ENCODE measurements at places on chromosomes 5 and 9.

GRCh38 chr5:108730617-108731340 is 16.9 kb upstream of the FER start:
- DNase-seq, result no peak

DNA sequence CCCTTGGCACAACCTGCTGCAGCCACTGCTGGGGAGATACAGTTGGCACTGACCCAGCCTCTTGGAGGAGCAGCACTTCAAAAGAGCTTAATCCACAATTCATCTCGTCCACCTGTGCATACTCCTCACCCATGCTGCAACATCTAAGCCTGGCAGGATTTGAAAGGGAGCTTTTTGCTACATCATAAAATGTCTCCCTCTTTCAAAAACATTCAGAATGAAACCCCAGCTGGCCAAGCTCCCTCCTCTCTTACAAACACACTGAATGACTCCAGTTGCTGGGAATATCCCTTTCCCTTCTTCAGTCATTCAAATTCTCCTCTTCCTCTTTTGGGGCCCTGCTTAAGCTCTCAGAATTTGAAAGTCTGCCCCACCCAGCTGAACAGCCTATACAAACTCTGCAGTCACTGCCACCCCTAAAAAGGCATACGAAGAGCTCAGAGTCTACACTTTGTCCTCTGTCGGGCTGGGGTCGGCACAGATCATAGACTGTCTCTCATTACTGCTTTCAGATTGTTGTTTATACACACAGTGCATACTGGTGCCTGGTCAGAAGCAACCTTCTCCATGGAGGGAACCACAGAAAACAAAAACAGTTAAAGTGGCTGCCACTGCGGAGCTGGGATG is 8.8 kb upstream of the C5orf15 start:
- no peak for DNase-seq

GRCh38 chr9:95773053-95773418 is 102.5 kb upstream of the ERCC6L2 start:
- DNase-seq, result no peak

GRCh38 chr5:154244476-154244875 is 53.9 kb downstream of the GALNT10 start:
- DNase-seq, result no peak

GRCh38 chr9:19998823-19999455 is 210.1 kb upstream of the SLC24A2 start:
- DNase-seq, result peak; percentile 52

- peak; percentile 76 for DNase-seq
Observed at GRCh38 chr5:151706906-151707305, 20.2 kb upstream of the SPARC start.

DNA sequence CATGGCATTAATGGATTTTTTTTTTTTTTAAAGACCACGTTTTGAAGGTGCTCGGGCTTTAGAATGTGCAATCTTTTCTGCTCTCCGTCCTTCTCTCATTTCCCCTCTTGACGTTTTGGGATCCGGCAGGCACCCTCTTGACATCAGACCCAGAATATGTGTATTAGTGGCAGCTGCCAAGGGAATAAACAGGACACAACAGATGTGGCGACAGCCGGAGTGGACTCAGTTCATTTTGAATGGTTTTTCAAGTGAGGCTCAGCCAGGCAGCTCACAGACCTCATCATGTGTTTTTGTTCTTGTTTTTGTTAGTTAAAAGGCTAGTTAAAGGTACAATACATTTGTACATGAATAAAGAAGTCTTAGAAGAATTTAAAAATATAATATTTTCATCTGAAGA is 365.0 kb upstream of the SEMA6A start:
- DNase-seq, result no peak

DNA sequence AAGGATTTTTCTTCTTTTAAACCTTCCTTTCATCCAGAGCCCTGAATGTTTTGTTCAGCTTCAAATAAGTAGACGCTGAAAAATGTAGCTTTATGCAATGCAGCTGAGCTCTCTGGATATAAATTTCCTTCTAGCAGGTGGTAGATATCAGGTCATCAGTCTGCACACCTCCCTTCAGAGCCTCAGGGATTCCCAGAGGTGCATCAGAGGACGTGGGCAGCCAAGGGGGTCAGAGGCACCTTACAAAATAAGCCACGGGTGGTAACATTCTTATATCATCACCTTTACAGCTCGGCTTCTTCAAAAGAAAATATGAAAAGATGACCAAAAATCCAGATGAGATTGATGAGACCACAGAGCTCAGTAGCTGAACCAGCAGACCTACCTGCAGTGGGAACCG is 19.3 kb downstream of the MOCS2 start:
- no peak for DNase-seq

DNA sequence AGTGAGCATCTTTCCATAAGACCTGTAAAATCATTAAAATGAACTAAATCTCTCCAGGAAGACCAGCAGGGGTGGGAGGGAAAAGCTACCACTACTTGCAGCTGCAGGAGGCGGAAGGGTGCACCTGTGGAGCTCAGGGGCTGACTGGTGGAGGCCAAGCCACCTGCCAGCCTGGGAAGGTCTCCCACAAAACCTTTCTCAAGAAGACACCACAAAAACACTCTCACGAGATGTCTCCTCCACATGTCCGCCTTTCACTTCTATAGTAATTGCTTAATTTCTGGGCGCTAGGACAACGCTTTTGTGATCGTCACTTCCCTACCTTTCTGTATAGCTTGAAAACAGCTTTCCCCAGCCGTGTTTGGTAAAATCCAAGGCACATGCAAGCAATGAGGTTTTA is 114.4 kb downstream of the ROR2 start:
- DNase-seq, result no peak

- DNase-seq, result no peak
Observed at GRCh38 chr5:123214193-123214592, 125.2 kb downstream of the PRDM6 start.

DNA sequence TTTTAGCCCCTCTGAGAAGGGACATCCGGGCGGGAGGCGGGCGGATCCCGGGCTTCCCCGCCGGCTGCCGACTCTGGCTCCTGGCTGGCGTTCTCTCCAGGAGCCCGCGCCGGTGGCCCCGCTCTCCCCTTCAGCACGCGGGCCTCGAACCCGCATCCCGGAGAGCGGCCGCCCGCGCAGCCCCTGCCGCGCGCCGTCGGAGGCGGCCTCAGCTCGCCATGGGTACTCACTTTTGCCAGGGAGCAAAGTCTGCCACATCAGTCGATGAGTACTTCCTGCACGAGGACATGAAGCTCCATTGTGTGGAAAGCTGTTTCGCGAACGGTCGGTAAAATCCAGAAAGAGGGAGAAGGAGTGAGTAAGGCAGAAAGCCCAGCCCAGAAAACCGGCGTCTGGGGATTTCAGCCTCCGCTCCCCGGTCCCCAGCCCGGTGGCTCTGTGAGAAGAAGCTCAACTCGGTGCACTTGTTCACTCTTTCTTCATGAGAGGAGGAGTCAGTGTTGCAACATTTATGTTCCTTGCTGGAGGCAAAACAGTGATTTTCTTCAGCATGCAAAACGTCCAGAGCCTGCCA is at the start of gene PRLR:
PRLR (minus strand) TSS at position 450 of the 574 bp plus-strand sequence. CDS start 140,867 bp downstream, outside the sequence.
- DNase-seq, result peak; percentile 63

GRCh38 chr5:57751710-57752109 is 269.1 kb upstream of the ACTBL2 start:
- no peak for DNase-seq

GRCh38 chr5:172456076-172456722 is 1.9 kb upstream of the SH3PXD2B start:
- no peak for DNase-seq

DNA sequence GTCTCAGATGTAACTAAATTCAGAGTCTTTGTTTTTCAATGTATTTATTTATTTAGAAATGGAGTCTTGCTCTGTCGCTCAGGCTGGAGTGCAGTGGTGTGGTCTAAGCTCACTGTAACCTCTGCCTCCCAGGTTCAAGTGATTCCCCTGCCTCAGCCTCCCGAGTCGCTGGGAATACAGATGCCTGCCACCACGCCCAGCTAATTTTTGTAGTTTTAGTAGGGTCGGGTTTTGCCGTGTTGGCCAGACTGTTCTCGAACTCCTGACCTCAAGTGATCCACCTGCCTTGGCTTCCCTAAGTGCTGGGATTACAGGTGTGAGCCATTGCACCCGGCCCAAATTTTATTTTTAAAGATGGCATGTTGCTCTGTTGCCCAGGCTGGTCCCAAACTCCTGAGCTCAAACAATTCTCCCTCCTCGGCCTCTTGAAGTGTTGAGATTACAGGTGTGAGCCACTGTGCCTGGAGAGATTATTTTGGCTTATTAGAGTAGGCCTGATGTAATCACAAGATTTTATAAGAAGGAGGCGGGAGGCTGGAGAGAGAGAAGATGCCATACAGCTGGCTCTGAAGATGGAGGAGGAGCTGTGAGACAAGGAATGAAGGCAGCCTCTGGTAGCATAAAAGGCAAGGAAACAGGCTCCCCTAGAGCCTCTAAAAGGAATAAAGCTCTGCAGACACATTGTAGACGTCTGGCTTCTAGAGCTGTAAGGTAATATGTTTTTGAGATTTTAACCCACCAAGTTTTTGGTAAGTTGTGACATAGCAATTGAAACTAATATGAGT is 12.9 kb upstream of the KLF9 start:
- DNase-seq, result no peak
